Glutamatergic neuron (in vitro differentiated cells): ENCODE measurements at places on chromosomes 6 and 20. TPM values are rescaled to one million over a fixed set of nuclear protein-coding genes. Genes with fewer than 3 reads are reported as not detected.
A peak's percentile ranks its signal among the peaks of the same experiment; 100 is the strongest.

DNA sequence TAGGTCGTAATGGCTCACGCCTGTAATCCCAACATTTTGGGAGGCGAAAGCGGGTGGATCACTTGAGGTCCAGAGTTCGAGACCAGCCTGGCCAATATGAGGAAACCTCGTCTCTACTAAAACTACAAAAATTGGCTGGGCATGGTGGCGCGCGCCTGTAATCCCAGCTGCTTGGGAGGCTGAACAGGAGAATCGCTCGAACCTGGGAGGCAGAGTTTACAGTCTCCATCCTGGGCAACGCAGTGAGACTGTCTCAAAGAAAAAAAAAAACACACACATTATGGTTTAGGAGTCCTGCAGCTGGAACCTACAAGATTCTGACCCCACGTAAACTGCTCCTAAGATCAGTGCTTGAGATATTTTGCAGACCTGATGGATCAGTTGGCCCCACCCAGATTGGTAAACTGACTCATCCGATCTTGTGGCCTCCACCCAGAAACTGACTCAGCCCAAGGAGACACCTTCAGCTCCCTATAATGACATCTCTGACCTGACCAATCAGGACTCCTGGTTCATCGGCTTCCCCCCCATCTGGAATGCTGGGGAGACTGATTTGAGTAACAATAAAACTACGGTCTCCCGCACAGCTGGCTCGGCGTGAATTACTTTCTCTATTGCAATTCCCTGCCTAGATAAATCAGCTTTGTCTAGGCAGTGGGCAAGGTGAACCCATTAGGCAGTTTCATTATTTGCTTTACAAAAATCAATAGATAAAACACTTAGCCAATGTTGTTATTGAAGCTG lies 96.2 kb upstream of the BTN3A2 start:
- no peak for DNase-seq

GRCh38 chr20:63072231-63072791 lies 65.5 kb upstream of the BHLHE23 start:
- DNase-seq, result peak; percentile 11

HSPA1L gene
- total RNA-seq, result 2.5 TPM

OLIG3 gene
- 75.1 TPM for total RNA-seq

RGS17 gene
- total RNA-seq, result 11.5 TPM

IDH3B gene
- total RNA-seq, result 103 TPM

OOEP gene
- not detected for total RNA-seq

GRCh38 chr6:105677671-105678475 lies 275.0 kb upstream of the PREP start:
- DNase-seq, result no peak

DNA sequence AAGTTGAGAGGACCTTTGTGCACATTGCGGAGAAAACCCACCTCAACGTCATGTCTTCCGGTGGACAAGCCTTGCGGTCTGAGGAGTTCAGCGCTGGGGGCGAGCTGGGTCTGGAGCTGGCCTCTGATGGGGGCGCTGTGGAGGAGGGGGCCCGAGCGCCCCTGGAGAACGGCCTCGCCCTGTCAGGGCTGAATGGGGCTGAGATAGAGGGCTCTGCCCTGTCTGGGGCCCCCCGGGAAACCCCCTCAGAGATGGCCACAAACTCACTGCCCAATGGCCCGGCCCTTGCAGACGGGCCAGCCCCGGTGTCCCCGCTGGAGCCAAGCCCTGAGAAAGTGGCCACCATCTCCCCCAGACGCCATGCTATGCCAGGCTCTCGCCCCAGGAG lies 14.6 kb upstream of the SLC22A7 start:
- DNase-seq, result no peak

DYNLT2 gene
- 1.7 TPM for total RNA-seq
